ENCODE measurements at places on chromosomes 16 and 17. TPM values are rescaled to one million over a fixed set of nuclear protein-coding genes. Genes with fewer than 3 reads are reported as not detected.

CCL7 gene
- total RNA-seq, result not detected

DNA sequence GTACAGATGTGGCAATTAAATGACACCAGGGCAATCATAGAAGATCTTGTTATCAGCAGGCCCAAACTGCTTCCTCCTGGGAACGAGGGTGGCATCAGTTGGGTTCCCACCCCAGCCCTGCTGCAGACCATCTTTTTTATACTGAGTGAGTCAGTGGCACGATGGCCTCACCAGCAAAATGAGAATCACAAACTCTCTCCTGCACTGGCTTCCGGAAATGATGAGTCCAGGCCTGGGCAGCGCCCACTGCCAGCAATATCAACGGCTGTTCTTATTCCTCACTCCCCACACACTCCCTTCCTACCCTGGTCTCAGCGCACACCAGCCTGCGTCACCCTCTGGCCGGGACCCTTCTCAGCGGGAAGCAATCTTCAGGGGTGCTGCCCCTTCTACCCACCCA lies 340.3 kb downstream of the FOXL1 start:
- no peaks in the 10 kb centered on the region for H3K4me1 ChIP-seq
- H3K36me3 ChIP-seq, result no peaks in the 10 kb centered on the region
- no peaks in the 10 kb centered on the region for H3K27me3 ChIP-seq
- H3K27ac ChIP-seq, result no peak overlapping the region
- no peak for DNase-seq

GRCh38 chr16:85278839-85279238 lies 166.6 kb upstream of the CIBAR2 start:
- H3K27ac ChIP-seq, result no peak overlapping the region
- no peaks in the 10 kb centered on the region for H3K27me3 ChIP-seq
- no peak overlapping the region for H3K4me3 ChIP-seq
- no peaks in the 10 kb centered on the region for H3K36me3 ChIP-seq
- no peak for DNase-seq
- H3K4me1 ChIP-seq, result peaks cover 9% of the 10 kb centered on the region

- no peaks in the 10 kb centered on the region for H3K27me3 ChIP-seq
- peaks cover 15% of the 10 kb centered on the region for H3K4me1 ChIP-seq
- no peak for DNase-seq
- peaks cover 27% of the 10 kb centered on the region for H3K36me3 ChIP-seq
- no peak overlapping the region for H3K27ac ChIP-seq
These were observed 55.6 kb downstream of the BAIAP2 start for GRCh38 chr17:81090361-81091136.

GRCh38 chr17:71099003-71099714 lies 929.8 kb downstream of the KCNJ2 start:
- no peak for DNase-seq
- peaks cover 17% of the 10 kb centered on the region for H3K4me1 ChIP-seq
- no peak overlapping the region for H3K4me3 ChIP-seq

DNA sequence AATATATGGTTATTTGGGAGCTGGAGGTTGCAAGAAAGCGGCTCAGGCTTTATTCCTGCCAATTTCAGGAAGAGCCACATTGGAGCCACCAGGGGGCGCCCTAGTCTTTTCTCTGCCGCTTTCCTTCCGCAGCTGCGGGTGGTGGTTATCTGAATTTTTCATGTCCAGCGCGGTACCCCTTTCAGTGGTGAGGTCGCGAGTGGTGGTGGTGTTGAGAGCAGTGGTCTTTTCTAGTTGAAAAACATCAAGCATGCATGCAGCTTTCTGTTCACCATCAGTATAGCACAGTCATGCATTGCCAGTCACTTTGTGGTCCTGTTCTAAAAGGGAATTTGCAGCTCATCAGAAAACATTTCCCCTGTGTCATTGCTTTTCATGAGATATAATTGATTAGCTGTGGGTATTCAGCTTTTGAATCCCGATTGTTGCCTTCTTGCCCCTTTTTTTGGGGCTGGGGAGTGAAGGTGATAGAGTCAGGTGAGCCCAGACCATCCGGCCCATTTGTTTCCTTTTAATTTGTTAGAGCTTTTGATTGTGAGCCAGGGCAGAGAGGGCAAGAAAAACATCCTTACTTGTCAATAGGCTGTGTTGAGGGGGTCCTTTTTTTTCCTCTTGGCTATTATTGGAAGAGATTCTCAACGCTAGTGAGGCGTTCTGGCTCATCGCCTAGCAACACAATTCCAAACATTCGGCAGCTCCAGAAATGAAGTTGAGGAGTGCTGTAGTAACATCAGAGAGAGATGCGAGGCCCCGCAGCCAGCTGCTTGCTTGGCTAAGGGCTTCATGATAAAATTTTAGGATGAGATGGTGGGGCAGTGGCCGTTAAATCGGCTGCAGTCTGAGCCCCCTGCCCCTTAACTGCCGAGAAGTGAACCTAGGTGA lies 119.0 kb downstream of the SNX29 start:
- H3K4me3 ChIP-seq, result no peak overlapping the region
- no peak overlapping the region for H3K27ac ChIP-seq
- peak; percentile 66 for DNase-seq
- H3K27me3 ChIP-seq, result no peaks in the 10 kb centered on the region
- no peaks in the 10 kb centered on the region for H3K36me3 ChIP-seq
- peaks cover 29% of the 10 kb centered on the region for H3K4me1 ChIP-seq

DNA sequence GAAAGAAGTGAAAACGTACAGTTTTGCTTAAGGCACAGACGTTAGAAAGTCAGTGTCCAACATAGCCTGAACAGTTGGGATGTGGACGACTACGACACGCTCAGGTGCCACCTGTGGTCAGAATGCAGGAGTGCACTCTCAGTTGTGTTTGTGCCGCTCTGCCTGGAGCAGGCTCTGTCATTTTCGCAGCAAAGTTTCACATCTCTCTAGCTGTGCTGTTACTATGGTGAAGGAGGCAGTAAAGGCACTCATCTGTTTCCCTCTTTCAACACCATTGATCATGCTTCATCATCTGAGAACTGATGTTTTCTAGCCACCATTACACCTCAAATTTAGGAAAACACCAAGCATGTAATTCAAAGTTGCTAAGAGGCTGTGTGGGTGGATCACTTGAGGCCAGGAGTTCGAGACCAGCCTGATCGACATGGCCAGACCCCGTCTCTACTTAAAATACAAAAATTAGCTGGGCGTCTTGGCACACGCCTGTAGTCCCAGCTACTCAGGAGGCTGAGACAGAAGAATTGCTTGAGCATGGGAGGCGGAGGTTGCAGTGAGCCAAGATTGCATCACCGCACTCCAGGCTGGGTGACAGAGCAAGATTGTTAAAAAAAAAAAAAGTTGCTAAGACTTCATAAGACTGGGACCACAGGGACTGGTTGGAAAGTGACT lies 44.9 kb upstream of the DNAJA2 start:
- H3K36me3 ChIP-seq, result no peaks in the 10 kb centered on the region
- H3K27me3 ChIP-seq, result no peaks in the 10 kb centered on the region
- no peaks in the 10 kb centered on the region for H3K4me1 ChIP-seq
- peak; percentile 61 for DNase-seq
- H3K4me3 ChIP-seq, result no peak overlapping the region
- H3K27ac ChIP-seq, result no peak overlapping the region

Measured in right lobe of liver (tissue), 6 donors.